Mucosa of descending colon (tissue), 3 donors: ENCODE measurements at places on chromosomes 1 and 21. TPM values are rescaled to one million over a fixed set of nuclear protein-coding genes. Genes with fewer than 3 reads are reported as not detected.

- no peak for DNase-seq
Measured at GRCh38 chr1:157600236-157600635, 2.4 kb upstream of the FCRL4 start.

TMEM79 gene
- total RNA-seq: 6.0 TPM

DNA sequence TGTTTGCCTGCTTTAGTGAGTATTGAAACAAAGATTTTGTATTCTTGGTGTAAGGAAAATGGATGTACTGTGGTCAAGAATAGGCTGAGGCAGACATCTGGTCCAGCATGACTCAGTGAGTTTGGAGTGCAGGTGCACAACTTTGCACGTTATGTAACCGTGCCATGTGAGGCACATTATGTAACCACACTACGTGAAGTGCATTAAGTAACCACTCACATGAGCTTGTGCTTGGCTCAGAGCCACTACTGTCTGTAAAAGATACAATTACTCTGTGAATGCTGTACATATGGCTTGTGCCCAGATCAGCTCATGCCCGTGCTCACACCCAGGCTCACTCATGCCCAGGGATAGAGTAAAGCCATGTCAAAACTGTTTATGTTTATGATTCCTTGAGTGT, 216.8 kb downstream of the CTH start:
- DNase-seq: no peak

DNA sequence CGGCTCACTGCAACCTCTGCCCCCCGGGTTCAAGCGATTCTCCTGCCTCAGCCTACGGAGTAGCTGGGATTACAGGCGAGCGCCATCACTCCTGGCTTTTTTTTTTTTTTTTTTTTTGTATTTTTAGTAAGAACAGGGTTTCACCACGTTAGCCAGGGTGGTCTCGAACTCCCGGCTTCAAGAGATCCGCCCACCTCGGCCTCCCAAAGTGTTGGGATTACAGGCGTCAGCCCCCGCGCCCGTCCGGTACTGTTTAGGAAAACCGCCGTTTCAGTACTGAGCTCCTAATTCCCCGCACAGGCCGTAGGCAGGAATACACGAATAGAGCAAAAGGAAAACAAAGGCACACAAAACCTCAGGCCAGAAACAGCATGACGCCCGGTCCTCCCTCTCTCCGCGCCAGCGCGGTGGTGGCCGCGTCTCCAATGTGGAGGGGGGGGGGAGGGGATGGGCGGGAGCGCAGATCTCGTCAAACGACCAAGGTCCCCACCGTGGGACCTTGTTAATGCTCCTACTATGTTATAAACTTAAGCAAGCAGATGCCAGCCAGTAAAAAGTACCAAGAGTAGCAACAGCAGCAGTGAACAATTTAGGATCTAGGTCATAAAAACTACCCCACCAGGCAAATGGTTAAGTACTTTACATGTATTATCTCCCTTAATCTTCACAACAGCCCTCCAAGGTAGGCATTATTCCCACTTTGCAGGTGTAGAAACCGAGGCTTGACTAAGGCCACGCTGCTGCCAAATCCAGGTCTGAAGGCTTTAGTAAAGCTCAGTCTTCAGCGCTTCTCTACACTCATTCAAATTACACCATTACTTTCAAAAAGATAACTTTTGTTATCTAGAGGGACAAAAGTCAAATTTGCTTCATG, 648 bp upstream of the ADAR start:
- peak; percentile 71 for DNase-seq

DNA sequence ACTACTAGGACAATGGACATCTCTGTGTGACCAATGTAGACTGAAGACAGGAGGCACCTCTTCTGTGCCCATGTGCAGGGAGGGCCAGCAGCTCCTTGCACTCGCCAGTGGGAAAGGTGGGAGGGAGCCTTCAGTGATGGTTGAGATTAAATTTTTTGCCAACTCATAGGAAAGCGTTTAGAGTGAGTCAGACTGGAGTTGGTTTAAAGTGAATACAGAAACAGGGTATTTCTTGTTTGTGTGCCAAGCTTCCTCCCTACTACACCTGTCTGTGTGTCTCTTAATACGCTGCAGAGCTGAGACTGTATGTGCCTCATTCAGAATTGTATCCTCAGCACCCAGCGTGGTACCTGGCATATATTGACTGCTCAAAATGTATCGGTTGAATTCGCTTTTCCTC, 13.5 kb upstream of the COL16A1 start:
- DNase-seq: no peak

CELA3A gene
- total RNA-seq: not detected

GCSAML gene
- 1.3 TPM for total RNA-seq

DNA sequence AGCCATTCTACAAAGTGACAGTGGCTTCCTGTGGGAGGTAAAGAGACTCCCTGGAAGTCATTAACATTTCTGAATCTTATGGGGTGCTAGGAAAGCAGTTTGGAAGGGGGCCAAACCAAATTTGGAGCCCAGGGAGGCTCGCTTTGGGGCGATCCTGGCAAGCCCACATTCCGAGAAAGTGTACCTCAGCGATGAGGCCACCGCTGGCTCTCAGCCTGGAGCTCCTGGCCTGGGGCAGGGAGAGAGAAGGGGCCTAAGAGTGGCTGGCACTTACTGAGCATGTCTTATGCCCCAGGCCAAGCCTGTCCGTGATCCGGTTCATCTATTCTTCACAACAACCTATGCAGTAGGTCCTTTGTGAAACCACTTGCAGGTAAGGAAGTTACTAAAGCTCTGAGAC, 98.8 kb downstream of the CCDC185 start:
- DNase-seq: no peak

DNA sequence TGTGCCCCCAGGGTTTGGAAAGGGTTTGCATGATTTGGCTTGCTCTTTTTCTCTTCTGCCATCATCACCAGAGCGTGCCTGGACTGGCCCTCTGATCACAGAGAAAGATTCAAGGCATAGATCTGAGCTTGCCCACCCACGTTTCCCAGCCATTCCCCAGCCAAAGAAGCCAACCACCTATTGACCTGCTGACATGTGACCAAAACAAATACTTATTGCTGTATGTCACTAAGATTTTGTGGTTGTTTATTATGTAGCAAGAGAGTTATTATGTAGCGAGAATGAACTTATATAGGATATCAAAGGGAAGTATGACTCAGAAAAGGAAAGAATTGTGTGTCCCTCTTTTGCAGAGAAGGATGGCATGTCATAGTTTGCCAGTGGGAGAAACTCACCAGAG, 59.9 kb downstream of the UBE2U start:
- no peak for DNase-seq

CRYAA gene
- not detected for total RNA-seq

- DNase-seq: no peak
Measured at GRCh38 chr1:184050636-184051035, 894 bp upstream of the TSEN15 start.

- no peak for DNase-seq
Measured at GRCh38 chr1:50180367-50180766, 71.6 kb downstream of the ELAVL4 start.

- DNase-seq: no peak
Measured at GRCh38 chr1:13799502-13800283, 99.7 kb downstream of the PRDM2 start.
